Activated naive CD4-positive, alpha-beta T cell (primary cell): ENCODE measurements at places on chromosomes 3 and 15.

- no peak for DNase-seq
Observed at GRCh38 chr3:76310089-76310488, 524.7 kb upstream of the ZNF717 start.

GRCh38 chr15:92833106-92833433, 67.1 kb upstream of the CHD2 start:
- DNase-seq, result no peak

GRCh38 chr3:69496856-69497255, 111.0 kb upstream of the FRMD4B start:
- no peak for DNase-seq

- no peak for DNase-seq
Observed at GRCh38 chr15:83587091-83587490, 66.8 kb upstream of the ADAMTSL3 start.

DNA sequence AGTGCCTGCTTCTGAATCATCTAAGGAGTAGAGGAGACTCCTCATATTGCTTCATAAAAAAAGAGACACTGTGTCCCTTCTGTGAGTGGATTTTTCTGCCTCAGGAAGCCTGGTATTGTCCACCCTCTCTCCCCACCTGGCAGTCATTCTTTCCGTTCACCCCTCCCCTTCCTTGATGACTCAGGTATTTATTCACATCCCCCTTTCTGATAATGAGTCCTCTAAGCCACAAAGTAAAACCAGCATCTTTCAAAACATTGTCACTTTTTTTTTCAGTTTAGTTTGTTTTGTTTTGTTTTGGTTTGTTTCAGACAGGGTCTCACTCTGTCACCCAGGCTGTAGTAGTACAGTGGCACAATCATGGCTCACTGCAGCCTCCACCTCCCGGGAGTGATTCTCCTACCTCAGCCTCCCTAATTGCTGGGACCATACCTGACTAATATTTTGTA, 65.2 kb upstream of the UBE2E1 start:
- no peak for DNase-seq

GRCh38 chr3:68467465-68467864, 464.9 kb downstream of the TAFA4 start:
- no peak for DNase-seq

DNA sequence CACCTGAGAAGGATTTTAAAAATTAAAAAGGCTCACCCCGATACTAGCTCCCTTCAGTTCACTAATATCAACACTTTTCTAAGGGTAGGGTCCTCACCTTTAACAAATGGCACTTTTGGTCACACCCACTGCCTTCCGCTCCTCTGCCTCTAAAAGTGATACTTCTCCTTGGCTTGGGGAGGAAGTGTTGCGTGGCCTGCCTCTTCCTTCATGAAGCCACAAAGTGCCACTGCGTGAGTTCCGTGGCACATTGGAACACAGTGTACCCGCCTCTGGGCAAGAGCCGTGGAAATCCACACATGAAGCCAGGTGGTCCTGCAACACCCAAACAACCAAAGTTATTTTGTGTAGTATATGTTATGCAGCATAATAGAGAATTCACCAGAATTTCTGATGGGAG, 3.9 kb downstream of the B4GALT4 start:
- DNase-seq, result no peak

DNA sequence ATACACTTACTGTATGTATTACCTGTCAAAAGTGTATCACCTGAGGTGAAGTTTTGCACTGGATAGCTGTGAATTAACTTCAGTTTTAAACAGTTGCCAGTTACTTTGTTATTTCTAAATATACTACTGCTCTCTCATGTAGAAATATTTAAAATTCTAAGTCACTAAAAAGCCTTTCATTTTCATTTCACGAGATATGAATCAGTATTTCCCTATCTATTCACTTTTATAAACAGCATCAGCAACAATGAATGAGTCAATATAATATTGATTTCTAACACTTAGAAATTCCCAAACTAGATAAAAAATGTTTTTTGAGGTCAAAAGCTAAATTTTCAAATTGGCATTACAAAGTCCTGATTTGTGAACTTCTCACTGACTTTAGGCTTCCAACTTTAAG, 32.6 kb downstream of the UBE3A start:
- DNase-seq, result no peak

DNA sequence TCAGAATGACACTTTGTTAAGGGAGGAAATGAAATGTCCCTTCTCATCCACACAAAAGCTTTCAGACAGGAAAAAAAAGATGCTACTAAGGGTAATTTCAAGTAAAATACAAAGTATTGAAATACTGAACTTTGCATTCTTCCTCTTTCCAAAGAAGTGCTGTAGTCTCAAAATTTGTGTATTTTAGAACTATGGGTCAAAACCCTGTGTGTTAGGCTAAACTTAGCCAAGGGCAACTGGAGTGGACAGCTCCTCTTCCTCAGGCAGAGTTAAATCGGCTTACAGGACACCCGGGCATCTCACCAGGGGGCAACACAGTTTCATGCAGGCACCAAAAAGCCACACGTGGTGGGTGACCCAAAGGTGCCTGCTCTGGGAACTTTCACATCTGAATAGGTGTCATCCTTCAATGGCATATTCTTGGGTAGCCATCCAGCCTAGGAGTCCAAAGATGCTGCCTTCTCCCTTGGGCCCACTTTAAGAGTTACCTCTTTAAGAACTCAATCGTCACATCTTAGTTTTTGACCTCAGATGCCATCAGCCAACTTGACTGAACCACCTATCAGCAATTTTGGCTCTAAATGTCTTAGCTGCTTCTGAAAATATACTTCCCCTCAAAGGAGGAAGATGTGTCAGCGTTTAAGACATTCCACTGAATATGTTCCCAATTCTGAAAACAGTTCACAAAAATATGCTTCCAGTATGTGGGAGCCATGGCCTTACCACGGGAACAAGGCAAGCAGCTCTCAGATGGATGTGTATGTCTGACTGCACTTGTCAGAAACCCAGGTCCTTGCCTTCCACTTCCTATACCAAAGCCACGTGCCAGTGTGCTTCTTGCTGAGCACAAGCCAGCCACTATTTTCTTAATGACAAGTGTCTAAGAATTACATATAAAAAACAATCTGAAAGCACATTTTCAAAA, 32.2 kb upstream of the MUC13 start:
- DNase-seq, result no peak

DNA sequence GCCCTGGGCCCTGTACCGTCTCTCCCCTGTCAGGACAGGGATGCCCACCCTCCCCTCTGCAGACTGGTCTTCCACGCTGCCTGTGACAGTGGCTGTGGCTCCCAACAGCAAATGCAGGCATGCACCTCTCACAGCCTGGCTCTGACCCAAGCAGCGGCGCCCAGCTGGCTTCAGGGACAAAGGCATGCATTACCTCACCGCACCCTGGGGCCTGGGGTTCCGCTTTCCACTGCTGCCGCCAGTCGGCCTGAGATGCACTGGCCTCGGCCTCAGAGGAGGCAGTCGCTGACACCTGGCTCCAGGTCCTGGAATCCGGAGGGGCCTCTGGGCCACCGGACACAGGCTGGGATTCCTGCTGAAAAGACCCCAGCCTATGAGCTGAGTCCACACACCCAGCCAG, 70.3 kb downstream of the SCN5A start:
- DNase-seq, result no peak

DNA sequence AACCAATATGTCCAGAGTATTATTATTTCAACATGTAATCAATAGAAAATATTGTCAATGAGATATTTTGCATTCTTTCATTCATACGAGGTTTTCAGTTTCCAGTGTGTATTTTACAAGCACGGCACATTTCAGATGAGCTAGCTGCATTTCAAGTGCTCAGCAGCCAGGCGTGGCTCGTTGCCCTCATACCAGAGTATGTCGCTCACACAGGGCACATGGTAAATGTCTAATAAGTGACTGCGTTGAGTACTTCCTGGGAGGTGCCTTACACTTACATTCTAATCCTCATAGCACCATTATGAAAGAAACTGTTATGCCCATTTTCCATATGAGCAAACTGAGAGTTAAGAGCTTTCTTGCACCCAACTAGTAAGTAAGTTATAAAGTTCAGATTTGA, 47.4 kb downstream of the TMEM266 start:
- DNase-seq, result no peak

- DNase-seq, result no peak
Observed at GRCh38 chr15:38084289-38084688, 149.8 kb downstream of the TMCO5A start.

- no peak for DNase-seq
Observed at GRCh38 chr3:150975086-150975991, 2.8 kb upstream of the CLRN1 start.

GRCh38 chr15:67997996-67998395, 56.1 kb upstream of the PIAS1 start:
- no peak for DNase-seq

DNA sequence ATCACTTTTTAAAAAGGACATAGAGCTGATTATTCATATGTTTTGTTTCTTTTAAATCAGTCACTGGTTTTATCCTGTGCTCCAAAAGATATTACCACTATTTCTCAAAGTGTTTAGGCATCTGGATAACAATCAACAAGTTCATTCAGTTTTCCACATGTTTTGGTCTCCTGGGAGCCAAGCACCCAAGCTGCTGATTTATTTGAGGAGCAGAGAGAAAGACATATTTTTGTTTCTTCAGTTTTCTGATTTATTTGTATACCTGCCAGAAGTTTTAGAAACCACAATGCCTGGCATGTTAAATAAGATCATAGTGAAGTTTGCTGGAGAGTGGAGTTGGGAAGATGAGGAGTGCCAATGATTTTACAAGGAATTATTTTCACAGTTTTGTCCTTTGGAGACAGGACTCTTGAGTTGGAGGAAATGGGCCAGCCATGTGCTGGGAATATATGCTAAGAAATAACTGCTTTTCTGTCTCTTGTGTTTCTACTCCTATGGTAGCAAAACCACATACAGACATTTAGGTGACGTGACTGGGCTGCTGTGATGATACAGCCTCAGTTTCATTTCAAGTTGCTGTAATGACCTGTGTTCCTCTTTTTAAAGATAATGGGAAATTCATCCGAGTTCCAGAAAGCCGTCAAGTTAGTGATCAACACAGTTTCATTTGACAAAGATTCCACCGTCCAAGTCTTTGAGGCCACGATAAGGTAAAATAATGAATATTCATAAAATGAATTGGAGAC, 11.7 kb downstream of the EDEM1 start:
- DNase-seq, result no peak

DNA sequence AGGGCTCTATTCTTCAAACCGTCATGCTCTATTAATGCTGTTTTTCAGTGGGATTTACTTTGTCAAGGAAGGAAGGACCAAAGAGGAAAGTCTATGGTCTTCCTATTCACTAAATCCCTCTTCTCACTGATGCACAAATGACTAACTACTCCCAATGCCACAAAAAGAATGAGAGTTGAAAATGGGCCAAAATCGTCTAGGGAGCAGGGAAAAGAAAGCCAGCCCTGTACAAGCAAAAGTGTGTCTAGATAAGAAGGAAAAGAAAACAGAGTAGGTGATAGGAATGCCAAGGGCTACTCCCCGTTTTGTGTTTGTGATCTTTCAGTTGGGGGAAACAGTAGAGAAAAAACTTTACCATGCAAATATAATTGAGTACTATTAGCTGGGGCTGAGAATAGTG, 97.2 kb upstream of the TMCO5A start:
- DNase-seq, result no peak

GRCh38 chr3:116129187-116129946, 315.9 kb downstream of the LSAMP start:
- DNase-seq, result no peak

GRCh38 chr15:65312400-65312916, 8.0 kb downstream of the RNU5B-1 start:
- DNase-seq, result no peak

DNA sequence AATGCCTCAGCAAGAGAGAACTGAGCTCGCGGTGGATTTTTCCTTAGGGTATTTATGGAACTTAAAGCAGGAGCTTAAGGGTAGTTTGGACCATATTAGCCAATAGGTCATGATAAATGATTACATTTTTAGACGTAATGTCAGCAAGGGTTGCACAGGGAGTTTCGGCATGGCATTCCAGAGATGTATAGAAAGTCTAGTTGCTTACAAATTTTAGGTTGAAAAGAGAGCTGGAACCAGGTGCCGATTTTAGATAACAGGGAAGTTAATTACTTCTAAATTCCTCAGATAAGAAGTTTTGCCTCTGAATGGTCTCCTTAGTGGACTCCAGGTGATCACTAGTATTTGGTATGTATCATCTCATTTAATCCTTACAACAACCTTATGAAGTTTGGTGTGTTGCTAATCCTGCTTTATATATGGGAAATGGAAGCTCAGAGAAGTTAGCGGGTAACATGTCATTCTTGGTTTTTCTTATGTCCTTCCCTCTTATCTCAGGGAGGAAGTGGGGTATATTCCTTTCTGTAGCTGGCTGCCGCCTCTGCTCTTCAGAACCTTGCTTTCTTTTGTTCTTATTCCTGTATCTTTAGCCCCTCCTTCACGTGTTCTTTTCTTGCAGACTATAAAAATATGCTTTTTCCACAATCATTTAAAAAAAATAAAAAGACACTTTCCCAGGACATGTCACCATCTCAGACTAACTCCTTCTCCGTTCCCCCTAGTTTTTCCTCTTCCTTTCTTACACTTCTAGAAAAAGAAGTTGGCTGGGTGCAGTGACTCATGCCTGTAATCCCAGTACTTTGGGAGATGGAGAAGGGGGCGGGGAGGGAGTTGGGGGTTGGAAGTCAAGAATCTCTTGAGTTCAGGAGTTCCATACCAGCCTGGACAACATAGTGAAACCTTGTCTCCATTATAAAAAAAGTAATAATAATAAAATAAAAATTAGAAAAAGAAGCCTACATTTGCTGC, 25.7 kb downstream of the IQGAP1 start:
- no peak for DNase-seq

GRCh38 chr3:126753191-126754160, 49.4 kb downstream of the CHCHD6 start:
- no peak for DNase-seq

DNA sequence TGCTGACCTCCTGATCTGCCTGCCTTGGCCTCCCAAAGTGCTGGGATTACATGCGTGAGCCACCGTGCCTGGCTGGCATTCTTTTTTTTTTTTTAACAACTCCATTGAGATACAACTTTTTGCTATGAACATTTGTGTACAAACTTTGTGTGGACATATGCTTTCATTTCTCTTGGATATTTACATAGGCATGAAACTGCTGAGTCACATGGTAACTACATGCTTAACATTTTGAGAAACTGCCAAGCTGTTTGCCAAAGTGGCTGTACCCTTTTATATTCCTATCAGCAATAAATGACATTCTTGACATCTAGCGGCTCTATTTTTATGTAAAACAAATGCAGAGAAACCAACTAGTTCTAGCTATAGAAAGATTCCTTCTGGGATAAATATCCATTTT, 8.7 kb upstream of the YEATS2 start:
- DNase-seq, result no peak

- no peak for DNase-seq
Observed at GRCh38 chr3:72421126-72421525, 427.1 kb downstream of the SHQ1 start.

GRCh38 chr3:172846706-172847105, 96.2 kb downstream of the ECT2 start:
- no peak for DNase-seq

- no peak for DNase-seq
Observed at GRCh38 chr3:42050126-42050525, 41.0 kb upstream of the TRAK1 start.

- no peak for DNase-seq
Observed at GRCh38 chr3:71327936-71328335, 255.6 kb downstream of the FOXP1 start.
